ENCODE measurements at places on chromosomes 16 and 17.
A peak's percentile ranks its signal among the peaks of the same experiment; 100 is the strongest.

DNA sequence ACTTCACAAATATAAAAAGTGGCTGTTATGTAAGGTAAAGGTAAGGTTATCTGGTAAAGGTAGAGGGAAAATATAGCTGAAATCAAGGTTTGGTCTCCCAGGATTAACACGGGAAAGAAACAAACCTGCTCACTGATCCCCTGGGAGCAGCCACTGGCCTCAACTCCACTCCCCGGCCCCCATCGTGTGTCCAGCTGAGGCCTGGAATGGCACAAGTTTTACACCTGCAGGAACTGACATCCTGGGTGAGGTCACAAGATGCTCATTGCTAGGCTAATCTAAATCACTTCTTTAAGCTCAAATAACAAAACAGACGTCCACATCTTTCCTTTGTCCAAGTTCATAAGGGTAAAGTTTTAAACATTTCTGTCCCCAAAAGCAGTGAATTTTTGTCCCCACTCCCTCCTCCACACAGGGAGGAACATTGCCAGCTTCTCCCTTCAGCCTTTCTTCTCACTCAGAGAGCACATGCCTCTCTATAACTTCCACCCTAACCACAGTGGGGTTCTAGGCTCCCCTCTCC, 46.3 kb downstream of the ERN1 start:
- no peak for DNase-seq

GRCh38 chr17:62937606-62938005, 28.4 kb upstream of the TANC2 start:
- no peak for DNase-seq

DNA sequence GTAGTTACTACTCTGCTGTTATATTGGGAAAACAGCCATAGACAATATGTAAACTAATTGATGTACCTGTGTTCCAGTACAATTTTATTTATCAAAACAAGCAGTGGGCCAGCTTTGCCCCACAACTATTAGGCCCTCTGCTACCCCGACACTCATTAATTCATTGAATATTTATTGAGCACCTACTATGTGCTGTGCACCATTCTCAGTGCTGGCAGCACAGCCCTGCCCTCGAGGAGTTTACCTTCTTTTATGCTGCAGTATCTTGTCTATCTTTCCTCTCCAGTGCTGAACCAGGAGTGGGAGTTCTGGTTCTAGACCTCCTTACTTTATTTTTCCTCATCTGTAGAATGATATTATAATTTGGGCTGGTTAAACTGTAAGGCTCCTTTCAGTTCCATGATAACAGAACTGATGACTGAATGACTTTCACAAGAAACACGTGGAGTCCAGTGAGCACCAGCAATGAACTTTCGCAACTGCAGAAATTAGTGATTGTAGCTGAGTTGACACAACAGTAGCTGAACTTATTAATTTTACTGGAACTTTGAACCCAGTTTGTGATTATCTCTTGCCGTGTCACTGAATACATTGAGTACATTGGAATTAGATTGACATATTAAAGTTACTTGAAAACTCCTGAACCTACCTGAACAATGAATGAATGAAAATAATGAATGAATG, 2.4 kb downstream of the GOSR2 start:
- no peak for DNase-seq

GRCh38 chr17:42289611-42290181, 1.4 kb downstream of the STAT5A start:
- peak; percentile 75 for DNase-seq

- DNase-seq, result no peak
Measured at GRCh38 chr17:44214896-44215295, 4.6 kb downstream of the UBTF start.

DNA sequence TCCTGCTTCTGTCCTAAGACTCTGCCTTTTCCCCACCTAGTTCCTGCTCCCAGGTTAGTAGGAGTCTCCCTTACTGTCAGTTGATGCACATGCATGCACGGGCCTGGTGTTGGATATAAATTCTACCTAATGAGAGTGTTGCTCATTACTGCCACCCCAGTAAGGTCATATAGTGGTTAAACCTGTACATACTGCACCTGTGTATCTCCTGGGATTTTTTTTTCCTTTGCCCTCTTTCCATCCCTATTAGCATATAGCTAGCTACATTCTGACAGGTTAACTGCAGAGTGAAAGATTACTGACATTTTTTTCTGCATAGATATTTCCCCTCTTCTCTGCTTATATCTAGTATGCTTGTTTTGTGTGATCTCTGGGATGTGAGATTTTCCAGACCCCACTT, 201.5 kb upstream of the PIRT start:
- DNase-seq, result no peak

- no peak for DNase-seq
Measured at GRCh38 chr16:68290450-68290849, 20.3 kb downstream of the SLC7A6OS start.

DNA sequence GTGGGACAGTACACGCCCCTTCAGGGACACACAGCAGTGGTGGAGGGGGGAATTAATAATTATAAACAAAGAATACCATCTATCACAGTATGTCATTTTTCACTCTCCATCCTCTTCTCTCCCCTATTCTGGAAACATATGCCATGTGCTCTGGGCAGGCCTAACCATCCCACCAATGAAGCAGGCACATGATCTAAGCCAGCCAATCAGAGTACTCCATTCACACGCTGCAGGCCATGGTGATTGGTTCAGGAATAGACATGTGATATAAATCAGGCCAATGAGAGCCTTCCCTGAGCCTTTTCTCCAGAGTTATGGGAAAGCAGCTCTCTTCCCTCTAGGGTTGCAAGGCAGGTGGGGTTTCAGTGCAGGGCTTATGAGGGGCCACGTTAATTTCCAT, 36.5 kb downstream of the GSG1L start:
- DNase-seq, result no peak

- peak; percentile 80 for DNase-seq
Measured at GRCh38 chr16:3152277-3152990, 17.6 kb downstream of the ZNF213 start.

GRCh38 chr17:21089145-21089544, 37.6 kb upstream of the DHRS7B start:
- no peak for DNase-seq

GRCh38 chr16:4052801-4053293, 63.4 kb downstream of the ADCY9 start:
- DNase-seq, result no peak

GRCh38 chr16:709566-710499, 4.2 kb upstream of the FBXL16 start:
- DNase-seq, result no peak

GRCh38 chr16:69918241-69918640, 32.9 kb upstream of the CLEC18A start:
- no peak for DNase-seq

GRCh38 chr17:65495122-65496055, 66.1 kb downstream of the AXIN2 start:
- DNase-seq, result no peak

GRCh38 chr16:4407543-4408322, 8.7 kb downstream of the CORO7 start:
- DNase-seq, result no peak

DNA sequence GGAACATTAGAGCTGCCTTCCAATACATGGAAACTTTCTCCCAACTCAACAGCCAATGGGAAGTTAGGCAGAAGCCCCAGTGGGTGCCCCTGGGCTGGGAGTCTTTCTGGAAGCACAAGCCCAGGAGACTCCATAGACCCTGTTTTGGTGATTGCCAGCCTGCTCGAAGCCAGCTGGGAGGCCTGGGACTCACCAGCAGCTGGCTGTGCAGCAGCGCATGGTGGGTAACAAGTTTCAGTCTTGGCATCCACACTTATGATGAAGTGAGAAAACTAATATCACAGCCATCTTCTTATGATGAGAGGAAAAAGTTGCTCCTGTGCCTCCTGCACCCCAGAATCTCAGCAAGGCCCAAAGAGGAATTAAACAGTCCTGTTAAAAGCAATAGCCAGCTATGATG, 522.5 kb upstream of the CDH5 start:
- DNase-seq, result no peak

- DNase-seq, result no peak
Measured at GRCh38 chr16:12417030-12417814, 386.5 kb downstream of the CPPED1 start.

DNA sequence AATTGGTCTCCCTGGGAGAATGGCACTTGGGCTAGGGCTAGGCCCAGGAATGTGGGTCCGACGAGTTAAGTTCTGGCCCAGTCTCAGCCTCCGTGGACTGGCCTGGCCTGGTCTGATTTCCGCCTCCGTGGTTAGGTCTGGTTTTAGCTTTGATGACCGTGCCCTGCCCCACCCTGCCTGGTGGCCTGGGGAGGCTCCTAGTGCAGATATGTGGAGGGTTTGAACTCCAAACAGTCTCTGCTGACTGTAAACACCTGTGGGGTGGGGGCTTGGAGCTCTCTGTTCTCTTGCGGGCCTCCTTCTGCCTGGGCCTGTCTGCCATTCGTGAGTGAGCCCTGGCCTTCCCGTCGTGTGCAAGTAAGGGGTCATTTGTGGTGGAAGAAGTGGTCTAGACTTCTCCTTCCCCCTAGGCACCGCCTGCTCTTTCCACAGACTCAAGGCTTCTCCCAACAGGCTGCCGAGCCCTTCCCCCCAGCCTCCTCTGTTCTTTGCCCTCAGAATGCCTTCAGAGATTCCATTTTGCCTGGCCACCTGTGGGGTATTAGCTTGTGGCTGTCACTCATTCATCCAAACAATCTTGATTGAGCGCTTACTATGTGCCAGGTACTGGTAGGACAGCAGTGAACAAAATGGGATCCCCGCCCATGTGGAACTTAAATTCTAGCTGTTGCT, 1.6 kb downstream of the ATP6V0C start:
- DNase-seq, result no peak

- no peak for DNase-seq
Measured at GRCh38 chr16:56652600-56652999, 914 bp downstream of the MT1B start.

GRCh38 chr17:28282596-28282995, 36.4 kb upstream of the TMEM97 start:
- no peak for DNase-seq

DNA sequence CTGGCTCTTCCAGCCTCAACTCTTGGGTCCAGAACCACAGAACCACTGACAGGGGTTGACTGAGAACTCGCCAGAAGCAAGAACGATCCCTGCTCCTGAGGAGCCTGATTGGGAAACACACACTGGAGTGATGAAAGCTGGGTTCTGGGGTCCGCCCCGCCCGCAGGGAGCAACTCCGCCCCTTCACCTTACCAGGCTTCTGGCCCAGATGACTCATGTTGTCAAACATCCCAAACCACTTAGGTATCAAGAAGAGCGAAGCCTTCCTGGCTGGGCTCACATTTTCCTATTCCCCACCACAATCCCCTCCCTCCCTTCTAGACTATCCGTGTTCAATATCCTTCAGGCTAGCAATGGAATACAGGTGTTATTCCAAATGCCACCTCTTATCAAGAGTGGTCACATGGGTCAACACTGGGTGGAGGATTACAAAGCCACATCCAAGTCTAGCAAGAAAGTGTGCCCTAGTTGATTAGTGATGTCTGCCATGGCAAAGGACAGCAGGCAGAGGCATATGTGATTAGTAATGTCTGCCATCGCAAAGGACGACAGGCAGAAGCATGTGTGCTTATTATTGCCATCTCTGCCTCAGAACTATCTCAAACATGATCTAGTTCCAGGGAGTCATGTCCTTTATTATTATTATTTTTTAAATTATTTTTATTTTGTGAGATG, 70.5 kb downstream of the TIMM22 start:
- no peak for DNase-seq

DNA sequence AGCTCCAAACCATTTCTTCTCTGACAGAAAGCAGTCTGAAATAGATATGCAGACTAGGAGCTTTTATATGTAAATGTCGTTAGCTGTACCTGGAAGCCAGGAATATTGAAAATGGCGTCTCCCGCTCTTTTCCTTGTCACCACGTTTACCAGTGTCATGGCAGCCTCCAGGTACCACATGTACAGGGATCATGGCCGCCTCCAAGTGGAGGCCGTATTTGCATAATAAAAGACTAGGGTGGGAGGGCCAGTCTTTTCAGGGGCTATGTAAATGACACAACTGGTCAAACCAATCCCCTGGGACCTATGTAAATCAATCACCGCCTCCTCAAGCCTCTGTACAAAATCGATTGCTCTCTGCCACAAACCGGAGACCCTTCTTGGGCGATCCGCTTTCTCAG, 54.3 kb downstream of the MYOCD start:
- no peak for DNase-seq

GRCh38 chr17:15914400-15915170, 30.3 kb upstream of the ADORA2B start:
- DNase-seq, result no peak

GRCh38 chr17:67751101-67752074, 33.7 kb downstream of the NOL11 start:
- no peak for DNase-seq

- no peak for DNase-seq
Measured at GRCh38 chr16:15953929-15954813, 4.8 kb downstream of the ABCC1 start.

- no peak for DNase-seq
Measured at GRCh38 chr17:57582881-57583756, 162.0 kb downstream of the CCDC182 start.

DNA sequence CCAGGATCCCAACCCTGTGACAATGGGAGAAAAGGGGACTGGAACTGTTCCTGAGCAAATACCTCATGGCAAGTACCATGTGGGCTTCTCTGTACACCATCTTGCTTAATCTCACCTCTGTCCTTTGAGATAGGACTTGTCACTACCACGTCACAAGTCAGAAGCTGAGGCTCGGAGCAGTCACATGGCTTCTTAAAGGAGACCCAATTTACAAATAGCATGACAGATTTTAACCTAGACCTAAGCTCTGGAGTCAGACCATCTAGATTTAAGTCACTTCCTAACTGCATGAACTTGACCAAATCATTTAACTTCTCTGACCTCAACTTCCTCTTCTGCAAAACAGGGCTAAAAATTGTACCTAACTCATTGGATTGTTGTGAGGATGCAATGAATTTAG, 36.0 kb upstream of the CCL1 start:
- DNase-seq, result no peak
